Ureter (tissue), 1 donor: ENCODE measurements at places on chromosomes 3 and 15. TPM values are rescaled to one million over a fixed set of nuclear protein-coding genes. Genes with fewer than 3 reads are reported as not detected.

DNA sequence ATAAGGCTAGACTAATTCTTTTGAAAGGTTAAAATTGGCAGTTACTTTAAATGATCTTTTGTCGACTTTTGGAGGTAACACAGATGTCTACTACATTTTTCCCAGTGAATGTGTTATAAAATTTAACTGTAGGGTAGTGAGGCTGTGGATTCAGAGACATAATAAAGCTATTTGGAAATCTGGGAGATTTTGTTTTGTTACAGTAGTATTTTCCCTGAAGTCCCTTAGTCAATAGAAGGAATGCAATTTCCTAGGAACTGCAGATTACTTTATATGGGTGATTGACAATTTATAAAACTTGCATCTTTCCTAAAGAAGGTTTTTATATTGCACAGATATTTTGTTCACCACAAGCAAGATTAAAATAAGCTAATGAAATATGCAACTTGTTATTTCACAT is 96.9 kb downstream of the ALCAM start:
- DNase-seq: no peak

Gene FBXW12
- total RNA-seq: 0.23 TPM

Gene TRIM59
- total RNA-seq: 7.0 TPM

DNA sequence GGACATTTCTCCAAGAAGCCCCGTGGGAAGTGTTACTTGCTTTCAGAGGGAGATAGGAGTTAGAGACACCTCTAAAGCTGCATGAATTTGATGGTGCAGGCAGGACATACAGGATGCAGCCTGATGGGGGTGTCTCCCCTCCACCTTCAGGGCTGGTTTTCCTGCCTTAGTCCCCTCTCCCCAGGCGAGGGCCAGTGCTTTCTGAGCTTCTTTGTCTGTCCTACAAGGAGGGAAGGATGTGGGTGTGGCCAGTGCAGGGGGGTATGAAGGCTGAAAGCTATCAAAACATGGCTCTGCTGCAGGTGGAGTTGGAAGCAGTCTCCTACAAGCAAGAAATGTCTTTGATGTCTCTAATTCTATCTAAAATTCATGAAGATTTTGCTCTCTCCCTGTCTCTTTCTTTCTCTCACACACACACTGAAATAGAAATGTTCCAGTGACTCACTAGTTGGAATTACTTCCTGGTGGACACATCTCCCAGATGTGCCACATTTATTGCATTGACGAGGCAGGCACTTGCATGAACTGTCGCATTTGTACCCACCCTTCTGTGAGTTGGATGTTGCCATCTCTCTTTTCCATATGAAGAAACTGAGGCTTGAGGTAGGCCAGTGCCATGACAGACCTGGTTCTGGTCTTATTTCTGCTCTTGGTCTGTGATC is 13.9 kb upstream of the PODXL2 start:
- DNase-seq: no peak

- DNase-seq: no peak
These were observed 639.6 kb upstream of the CBLB start for GRCh38 chr3:106508331-106508893.

DNA sequence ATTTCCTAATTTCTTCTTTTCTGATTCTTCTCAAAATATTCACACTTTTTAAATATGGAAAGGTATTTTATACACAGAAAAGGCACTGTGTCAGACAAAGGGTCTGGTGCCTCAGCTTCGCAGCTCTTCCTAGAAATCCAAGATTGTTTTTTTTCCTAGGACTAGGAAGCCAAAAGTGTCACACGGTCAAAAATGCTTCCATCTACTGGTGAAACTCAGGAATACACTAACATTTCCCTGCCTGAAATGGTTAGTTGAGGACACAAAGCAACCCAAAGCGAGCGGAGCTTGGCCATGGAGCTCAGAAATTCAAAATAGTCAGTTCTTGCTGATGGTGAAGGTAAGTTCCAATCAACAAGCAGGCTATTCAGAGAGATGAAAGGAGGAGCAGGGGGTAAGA is 426.5 kb upstream of the RASGRP1 start:
- no peak for DNase-seq

DNA sequence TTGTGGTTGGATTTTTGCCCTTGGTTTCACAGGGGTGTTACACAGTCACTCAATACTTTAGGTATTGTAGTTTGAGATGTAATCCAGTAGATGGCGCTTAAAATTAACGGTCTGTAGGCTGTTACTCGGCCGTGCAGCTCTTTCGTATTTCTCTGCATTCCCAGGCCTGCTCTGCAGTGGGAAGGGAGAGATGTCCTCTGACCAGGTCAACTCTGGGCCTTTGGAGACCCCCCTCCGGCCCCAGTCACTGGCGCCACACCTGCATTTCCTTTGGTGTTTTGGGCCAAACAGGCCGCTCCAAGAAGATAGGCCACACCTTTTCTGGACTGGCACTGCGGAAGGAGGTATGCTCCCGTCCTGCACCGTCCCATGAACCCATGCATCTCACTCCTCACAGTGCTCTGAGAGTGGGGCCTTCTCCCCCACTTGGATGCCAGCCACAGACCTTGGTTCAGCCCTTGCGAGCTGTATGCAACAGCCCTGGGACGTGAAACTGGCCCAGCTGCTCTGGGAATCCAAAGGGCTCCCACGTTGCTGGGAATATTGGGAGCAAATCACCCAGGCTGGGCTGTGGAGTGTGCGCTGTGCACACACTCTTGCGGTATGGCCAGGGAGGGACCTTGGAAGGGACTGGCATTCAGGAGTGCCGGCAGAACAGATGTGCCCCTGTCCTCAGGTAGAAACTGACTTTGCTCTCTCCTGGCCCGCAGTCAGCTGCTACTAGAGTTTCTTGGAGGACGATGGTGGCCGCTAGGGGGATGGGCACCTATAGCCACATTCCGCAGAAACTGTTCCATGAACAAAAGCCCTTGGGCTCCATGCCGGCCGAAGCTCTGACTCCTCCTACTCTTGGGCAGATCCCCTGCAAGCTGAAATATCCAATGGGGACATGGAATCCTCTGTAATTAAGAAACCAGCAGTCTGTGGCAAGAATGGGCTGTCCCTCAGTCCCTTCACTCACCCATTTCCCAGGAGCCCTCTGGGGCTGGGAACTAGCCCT is 410.5 kb upstream of the CADM2 start:
- DNase-seq: no peak

GRCh38 chr3:197438906-197439305 is 116.9 kb downstream of the BDH1 start:
- DNase-seq: no peak

GRCh38 chr3:194101592-194102432 is 34.1 kb upstream of the HES1 start:
- DNase-seq: no peak

Gene CSTA
- 62.3 TPM for total RNA-seq

Gene MB21D2
- total RNA-seq: 8.7 TPM

DNA sequence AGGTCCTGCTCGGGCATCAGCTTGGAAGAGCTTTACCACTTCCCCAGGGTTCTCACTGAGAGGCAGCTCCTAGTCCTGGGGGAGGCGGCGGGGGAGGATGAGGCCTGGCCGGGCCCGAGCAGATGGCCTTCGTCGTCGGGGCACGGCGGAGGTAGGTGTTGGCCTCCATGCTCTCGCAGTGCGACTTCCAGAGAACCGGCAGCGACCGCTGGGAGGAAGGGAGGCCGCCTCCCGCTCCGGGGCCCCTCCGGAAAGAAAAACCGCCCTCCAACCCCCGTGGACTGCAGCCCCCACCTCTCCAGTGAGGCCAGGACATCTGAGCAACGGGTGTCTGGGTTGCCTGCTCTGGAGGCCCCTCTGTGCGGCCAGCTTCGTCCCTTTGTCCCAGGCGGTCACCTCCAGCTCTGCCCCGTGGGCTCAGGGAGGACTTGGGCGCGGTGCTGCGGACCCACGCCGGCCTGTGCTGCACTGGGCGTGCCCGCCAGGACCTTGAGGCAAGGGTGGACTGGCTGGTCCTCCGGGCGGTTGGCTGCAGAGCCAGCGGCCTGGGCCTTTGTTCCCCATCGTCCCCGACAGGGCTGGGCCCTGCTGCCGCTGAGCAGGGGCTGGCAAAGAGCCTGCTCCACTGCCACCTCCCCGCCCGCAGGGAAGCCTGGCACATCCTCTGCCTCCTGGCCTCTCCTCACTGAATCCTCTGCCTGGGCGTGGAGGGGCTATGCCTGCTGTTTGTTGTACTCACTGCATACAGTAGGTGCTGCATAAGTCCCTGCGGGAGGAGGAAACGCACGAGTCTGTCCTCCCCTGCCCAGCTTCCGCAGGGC is 13.6 kb upstream of the GP9 start:
- DNase-seq: no peak

GRCh38 chr15:98308117-98308516 is 340.2 kb upstream of the IGF1R start:
- no peak for DNase-seq

DNA sequence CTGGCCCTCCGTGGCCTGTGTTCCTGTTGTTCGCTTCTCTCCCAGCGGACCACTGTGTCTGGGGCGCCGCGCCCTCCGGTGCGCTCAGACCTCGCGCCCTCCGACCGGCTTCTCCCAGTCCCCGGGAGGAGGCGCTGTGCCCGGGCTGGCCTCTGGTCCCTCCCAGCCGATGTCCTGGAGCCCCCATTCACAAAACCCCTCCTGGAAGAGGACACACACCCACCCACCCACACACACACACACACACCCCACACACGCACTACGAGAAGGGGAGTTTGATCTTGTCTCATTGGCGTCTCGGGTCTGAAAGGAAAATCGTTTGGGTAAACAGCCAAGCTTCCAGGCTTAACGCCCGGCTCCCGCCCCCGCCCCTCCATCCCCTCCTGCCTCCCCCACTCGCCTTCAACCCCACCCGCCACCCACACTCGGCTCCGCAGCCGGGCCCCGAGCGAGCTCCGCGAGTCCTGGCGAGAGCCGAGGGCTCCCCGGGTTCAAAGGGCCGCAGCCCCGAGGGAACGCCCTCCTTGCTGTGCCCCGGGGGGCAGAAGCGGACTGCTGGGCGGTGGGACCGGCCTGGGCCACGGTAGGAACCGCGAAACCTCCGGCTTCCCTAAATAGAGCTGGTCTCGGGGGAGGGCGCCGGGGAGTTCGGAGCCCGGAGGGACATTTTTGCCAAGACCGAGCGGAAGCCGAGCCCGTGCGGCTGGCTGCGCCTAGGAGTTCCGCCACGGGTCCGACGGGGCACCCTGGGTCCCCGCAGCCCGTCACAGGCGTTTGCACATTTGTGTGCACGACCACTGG is 23.6 kb downstream of the NR2F2 start:
- no peak for DNase-seq

DNA sequence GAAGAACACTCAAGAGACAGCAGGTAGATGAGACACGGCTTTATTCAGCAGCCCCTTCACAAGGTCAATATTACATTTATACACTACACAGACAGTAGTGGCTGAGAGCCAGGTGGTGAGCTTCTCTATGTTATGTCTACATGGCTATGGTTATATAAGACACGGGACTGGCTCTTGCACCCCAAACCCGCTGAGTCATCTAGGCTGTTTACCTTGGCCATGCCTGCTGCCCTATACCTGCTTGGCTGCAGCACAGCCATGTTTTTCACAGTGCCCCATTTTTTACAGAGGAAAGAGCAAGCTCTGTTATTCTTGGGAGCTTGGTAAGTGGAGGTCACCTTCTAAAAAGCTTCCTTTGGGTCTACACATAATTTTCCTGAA is 231.6 kb downstream of the IGSF11 start:
- DNase-seq: no peak

Gene ANKRD34C
- not detected for total RNA-seq

- no peak for DNase-seq
These were observed 78.8 kb upstream of the BOC start for GRCh38 chr3:113132571-113132996.

Gene HLTF
- total RNA-seq: 36.8 TPM

- DNase-seq: no peak
These were observed 325.0 kb downstream of the SATB1 start for GRCh38 chr3:18100121-18100520.

DNA sequence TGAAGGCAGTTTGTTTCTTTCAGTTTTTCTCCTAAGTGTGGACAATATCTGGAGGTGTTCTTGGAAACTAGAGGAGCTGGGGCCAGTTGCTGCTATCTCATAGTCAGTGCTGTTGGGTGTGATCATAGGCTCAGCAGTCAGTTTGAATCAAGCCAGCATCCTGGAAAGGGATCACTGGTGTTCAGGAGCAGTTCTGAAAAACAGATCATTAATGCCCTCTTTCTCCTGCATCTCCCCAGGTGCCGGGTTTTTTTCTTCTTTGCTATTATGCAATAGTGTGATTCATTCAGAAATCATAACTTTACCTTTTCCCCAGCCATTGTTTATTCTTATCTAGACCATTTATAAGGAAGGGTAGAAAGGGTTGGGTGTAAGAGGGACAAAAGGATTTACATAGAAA is 24.0 kb downstream of the LNP1 start:
- DNase-seq: no peak

- DNase-seq: no peak
These were observed 48.6 kb upstream of the CP start for GRCh38 chr3:149270180-149270579.

- DNase-seq: no peak
These were observed 15.0 kb downstream of the MASP1 start for GRCh38 chr3:187276397-187277128.

Gene MOBP
- not detected for total RNA-seq

DNA sequence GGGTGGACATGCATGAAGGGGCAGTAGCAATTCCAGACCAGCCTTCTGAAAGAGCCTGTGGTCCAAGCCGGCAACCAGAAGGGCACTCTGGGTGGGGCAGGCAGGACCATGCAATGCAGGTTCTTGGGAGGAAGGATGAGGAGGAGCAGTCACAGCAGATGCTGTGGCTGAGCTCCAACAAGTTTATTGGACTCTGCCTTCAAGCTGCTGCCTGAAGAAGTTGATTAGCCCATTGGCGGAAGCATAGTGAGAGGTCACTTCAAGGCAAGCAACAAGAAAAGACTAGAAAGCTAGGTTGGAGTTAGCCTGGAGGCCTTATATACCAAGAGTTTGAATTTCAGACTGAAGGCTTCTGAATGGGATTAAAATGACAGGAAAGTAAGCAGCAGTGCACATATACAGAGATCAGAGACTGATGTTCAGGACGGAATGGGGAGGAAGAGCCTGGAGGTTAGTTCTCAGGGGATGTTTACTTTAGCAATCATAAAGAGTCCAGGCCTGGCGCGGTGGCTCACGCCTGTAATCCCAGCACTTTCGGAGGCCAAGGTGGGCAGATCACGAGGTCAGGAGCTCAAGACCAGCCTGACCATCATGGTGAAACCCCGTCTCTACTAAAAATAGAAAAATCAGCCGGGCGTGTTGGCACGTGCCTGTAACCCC is 39.9 kb downstream of the SFMBT1 start:
- DNase-seq: no peak

GRCh38 chr15:73030122-73030679 is 22.1 kb upstream of the NEO1 start:
- no peak for DNase-seq

Gene LARP6
- total RNA-seq: 19.1 TPM

Gene KNG1
- total RNA-seq: not detected

Gene NANOGP8
- 4.6 TPM for total RNA-seq
